ENCODE measurements at places on chromosomes 5 and 9. TPM values are rescaled to one million over a fixed set of nuclear protein-coding genes. Genes with fewer than 3 reads are reported as not detected.

DNA sequence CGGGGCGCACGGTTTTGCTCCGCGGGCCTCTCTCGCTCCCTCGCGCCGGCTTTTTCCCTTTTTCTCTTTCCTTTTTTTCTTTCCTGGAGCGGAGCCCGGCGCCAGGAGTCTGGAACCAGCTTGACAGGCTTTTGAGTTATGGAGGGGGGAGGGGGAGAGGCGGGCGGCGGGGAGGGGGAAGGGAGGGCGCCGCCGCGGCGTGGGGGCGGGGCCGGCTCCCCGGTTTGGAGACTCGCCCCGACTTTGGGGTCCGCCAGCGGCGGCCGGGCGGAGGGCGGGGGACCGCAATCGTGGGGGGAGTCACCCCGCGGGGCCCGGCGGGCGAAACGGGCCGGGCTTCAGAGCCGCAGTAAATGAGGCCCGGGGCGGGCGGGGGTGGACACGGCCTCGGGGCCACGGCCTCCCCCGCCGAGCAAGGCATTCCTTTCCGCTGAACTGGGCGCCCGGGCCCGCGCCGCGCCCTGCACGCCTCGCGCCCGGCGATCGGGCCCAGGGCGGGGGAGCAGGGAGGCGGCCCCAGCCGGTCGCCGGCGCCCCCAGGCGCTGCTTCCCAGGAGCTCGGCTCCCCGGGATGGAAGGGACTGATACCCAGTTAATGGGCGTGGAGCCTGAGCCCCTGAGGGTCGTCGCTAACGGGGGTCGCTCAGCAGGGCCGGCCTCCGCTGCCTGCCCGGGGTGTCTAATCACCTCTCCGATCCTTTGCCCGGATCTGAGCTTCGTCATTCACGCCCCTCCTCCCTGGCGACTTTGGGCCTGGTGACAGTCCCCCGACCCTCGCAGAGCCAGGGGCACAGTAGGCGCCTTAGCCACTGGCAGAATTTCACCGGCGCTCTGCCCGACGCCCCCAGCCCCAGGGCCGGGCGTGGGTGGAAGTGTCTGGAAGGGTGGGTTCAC, 138.1 kb downstream of the C9orf50 start:
- peak; percentile 95 for DNase-seq

DNA sequence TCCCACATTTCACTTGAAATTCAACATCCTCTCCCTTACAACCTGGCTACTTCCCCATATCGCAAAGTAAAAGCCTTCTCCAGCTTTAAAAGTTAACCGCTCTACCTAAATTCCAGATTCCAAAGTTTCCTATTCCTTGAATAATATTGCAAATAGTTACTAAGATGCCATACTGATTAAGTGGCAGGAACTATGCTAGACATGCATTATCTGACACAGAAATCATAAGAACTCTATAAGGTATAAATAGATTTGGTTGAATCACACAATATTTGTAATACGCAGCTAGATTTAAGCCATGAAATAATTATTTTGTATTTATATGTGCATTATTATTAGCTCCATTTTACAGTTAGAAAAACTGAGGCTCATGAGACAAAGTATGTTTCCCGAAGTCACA, 92.8 kb downstream of the NFIB start:
- DNase-seq: no peak

DNA sequence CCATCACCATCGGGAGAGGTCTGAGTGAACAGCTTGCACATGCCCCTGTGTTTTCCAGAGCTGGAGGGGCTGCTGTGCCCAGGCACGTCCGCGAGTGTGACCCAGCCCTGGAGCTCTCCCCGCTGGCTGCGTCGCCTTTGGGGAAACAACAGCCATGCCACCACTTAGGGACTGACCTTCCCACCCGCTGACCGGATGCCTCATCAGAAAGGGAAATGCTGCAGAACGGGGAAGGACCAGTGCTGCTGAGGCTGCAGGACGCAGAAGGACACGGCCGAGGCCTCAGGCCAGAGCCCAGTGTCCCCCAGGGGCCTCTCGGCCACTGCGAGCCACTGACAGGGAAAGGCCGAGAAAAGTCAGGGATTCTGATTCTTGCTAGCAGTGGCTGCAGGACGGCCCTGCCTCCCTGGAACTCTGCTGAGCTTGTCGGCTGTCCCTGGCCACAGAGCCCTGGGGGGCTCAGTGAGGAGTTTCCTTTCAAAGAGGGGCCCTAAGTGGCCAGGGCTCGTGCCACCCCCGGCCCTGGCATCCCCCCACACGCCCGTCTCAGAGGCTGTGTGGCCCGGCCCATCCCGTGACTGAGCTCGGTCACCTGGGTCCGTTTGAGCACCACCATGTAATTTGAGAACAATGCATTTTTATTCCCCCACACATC, 130.8 kb downstream of the ZNF354C start:
- DNase-seq: no peak

DNA sequence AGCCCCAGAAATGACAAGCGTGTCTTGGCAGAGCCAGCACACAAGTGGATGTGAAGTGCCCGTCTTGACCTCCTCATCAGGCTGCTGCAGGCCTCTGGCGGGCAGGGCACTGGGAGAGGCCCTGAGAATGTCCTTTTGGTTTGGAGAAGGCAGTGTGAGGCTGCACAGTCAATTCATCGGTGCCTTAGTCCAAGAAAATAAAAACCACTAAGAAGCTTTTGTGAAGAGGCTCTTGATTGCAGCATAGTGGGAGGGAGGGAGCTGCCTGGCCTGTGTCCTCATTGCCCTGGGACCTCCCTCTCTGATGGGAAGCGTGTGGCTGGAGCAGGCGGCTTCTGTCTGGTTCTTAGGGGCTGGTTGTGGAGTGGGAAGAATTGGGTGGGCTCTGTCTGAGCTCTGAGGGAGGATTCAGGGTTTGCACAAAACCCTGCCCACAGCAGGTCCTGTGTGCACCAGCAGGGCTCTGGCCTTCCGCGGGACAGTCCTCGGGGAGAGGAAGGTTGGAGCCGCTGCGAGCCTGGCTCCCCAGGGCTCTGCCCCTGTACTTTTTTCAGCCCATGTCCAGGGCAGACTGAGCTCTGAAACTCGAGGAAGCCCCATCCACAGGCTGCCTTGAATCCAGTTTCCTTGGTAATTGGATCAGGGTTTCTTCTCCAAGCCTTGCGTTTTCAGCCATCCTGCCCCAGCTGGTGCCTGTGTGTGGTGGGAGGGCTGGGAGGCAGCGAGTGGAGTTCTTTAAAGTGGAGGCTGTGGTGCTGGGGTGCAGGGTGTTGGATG, 1.1 kb downstream of the HRCT1 start:
- DNase-seq: no peak

DNA sequence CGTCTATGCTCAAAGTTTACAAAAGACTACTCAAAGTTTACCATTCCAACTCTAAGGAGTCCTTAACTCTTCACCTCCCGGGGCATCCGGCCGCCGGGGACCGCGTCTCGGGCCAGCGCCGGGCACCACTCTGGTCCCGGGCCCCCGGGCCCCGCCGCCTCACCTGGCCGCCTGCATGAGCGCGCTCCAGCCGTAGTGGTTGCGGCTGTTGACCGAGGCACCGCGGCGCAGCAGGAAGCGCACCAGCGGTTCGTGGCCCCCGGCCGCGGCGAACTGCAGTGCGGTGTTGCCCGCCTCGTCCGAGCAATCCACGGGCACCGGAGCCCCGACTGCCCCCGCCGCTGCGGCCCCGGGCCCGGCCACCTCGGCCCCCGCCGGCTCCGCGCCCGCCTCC, 388 bp downstream of the ANKS6 start:
- DNase-seq: no peak

DNA sequence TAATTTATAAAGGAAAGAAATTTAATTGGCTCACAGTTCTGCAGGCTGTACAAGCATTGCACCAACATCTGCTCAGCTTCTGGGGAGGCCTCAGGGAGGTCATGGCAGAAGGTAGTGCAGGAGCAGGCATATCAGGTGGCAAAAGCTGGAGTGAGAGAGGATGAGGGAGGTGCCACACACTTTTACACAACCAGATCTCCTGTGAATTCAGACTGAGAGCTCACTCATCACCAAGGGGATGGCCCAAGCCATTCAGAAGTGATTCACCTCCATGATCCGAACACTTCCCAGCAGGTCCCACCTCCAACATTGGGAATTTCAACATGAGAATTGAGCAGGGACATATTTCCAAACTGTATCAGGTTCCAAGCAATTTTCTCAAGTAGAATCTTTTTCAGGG, 84.7 kb upstream of the BRINP1 start:
- DNase-seq: no peak

DNA sequence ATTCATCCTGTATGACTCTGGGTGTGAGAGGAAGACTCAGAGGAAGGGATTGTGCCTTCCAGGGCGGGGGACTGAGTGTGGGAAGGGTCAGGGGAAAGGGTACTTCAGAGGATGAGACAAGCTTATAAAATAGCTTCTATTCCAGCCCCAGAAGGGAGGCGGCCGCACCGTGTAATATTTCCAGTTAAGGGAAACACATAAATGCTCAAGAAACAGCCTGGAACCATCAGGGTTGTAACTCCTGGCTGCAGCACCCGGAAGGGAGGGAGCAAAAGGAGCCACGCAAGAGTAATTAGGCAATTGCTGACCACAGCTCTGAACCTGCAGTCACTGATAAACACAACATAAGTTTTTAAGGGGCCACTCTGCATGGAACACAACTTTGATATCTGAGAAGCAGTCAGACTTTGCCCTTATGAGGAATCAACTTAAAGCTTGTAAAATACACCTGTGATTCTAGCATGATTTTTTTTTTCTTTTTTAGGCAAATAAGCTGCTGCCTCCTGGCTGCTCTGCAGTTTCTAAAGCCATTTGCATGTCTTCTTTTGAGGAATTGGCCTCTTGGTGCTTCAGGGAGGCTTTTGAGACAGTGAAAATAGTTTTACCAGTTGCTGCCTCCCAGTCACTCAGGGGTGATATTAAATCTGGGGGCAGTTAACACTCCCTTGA, 382.7 kb downstream of the ENC1 start:
- no peak for DNase-seq

DNA sequence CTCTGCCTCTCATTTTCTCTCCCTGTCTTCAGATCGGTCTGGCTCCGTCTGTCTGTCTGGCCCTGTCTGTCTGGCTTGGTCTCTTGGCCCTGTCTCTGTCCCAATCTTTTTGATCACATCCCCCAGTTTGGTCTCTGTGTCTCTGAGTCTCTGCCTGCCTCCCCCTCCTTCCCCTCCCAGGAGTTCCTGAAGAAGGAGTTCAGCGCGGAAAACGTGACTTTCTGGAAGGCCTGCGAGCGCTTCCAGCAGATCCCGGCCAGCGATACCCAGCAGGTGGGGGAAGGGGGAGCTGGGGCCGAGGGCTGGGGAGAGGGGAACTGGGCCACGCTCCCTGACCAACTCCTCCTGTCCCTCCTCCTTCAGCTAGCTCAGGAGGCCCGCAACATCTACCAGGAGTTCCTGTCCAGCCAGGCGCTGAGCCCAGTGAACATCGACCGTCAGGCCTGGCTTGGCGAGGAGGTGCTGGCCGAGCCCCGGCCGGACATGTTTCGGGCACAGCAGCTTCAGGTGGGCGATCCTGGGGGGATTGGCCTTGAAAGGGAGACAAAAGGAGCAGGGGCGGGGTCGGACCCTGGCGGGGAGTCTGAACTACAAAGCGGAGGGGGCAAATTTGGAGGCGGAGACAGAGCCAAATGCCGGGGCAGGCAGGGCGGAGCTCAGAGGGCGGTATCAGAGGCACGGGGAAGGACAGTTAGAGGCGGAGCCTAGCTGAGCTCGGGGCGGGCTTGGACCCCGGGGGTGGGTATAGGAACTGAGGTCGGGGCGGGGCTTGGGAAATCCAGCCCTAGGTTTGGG, 9.0 kb downstream of the RGS14 start:
- DNase-seq: peak; percentile 94

DNA sequence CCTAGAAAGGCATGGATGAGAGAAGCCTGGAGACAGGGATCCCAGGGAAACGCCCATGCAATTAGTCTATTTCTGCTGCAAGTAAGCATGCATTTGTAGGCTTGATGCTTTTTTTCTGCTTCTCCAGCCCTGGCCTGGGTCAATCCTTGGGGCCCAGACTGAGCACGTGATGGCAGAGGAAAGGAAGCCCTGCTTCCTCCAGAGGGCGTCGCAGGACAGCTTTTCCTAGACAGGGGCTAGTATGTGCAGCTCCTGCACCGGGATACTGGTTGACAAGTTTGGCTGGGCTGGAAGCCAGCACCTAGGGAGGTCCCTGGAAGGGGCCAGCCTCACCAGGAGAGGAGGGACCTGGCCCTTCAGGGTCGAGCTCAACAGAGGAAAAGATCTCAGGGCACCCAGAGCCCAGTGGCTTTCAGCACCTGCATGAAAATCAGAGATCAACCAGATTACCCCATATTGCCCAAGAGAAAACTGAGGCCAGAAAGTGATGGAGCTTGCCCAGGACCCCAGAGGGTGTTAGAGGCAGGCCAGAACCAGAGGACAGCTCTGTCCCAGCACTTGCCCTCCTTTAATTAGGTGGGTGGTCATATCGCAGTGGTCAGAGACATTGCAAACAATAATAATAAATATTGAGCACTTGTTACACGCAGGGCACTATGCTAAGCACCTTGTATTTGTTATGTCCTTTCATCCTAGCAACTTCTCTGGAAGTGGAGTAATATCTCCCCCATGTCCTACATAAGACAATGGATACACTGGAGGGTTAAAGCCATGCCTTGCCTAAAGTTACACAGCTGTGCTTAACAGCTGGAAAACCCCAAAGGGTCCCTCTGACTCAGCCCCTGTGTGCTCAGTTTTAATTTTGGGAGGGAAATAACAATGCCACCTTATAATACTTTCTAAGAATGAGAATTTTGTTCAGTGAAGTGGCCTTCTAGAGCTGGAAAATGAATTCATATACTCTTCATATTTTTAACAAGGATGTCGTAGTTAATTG, 67.1 kb downstream of the KLF4 start:
- peak; percentile 85 for DNase-seq

DNA sequence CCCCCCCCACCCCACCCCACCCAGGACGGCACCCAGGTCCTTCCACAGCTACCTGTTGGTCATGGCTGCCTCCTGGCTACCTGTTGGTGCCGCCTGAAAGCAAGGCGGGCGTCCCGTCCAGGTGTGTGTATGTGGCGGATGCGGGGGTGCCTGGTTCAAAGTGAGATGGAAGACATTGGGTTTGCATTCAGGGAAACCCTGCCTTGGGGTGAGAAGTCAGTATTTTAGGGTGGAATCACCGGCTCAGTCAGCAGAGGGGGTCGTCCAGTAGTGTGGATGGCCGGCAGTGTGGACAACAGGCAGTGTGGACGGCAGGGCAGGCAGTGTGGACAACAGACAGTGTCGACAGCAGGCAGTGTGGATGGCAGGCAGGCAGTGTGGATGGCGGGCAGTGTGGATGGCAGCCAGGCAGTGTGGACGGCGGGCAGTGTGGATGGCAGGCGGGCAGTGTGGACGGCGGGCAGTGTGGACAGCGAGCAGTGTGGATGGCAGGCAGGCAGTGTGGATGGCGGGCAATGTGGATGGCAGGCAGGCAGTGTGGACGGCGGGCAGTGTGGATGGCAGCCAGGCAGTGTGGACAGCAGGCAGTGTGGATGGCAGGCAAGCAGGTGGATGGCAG, 28.0 kb downstream of the NKD2 start:
- no peak for DNase-seq

- DNase-seq: no peak
Measured at GRCh38 chr9:34777666-34778065, 67.7 kb upstream of the CCL21 start.

RNF183 gene
- total RNA-seq: 0.06 TPM

CDH10 gene
- 1.6 TPM for total RNA-seq

TAL2 gene
- not detected for total RNA-seq

FSD1L gene
- 4.3 TPM for total RNA-seq

C9orf153 gene
- 1.0 TPM for total RNA-seq

Data from cardiac muscle cell (in vitro differentiated cells and primary cell).